Uterus (tissue), 4 donors: ENCODE measurements at places on chromosomes 7 and 10.
A peak's percentile ranks its signal among the peaks of the same experiment; 100 is the strongest.

- DNase-seq: no peak
Measured at GRCh38 chr10:126243306-126243705, 145.0 kb downstream of the ADAM12 start.

DNA sequence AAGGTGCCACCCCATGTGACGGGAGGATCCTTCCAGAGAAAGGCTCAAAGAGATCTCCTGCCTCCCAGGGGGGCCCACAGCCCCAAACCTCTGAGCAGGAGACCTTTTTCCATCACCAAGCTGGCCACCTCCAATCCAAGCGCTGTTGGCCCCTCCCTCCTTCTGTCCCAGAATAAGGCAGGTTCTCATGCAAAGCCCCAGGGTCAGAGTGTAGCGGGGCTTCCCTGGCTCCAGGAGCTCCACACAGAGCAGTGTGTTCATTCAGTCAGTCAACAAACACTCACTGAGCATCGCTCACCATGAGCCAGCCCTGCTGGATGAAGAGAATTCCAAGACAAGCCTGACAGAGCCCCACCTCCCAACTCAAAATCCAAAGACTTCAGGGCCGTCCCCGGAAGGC lies 39.0 kb downstream of the TNRC18 start:
- DNase-seq: no peak

GRCh38 chr10:73017955-73018480 lies 63.4 kb upstream of the PLA2G12B start:
- no peak for DNase-seq

DNA sequence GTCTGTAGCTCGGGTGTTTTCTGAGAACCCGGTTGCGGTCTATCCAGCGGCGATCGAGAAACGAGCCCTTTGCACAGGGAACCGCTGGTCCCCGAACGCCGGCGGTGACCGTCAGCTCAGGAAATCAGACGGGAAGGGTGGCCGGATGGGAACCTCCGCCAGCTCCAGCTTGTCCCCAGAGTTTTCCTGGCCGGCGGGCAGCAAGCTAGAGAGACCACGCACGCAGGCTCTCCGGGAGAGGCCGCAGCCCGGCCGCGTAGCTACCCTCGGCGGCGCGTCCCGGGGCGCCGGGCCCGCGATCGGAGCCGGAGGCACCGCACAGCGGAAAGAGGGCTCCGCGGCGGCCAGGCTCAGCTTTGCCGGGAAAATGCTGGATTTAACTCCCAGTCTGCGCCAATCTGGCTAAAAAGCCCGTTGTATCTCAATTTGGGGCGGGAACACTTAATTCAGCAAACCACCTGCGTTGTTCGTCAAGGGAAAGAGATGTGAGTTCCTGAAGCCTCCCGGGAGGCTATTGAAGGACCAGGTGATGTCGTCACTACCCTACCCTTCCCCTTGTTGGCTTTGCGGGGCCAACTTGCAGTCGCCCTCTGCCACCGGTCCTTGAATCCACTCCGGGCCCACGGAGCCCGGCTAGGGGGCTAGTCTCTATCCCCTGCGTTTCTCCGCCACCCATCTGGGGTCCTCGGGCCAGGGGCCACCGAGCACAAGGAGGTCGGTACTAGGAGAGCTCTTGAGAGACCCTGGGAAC lies 859 bp upstream of the CH25H start:
- peak; percentile 31 for DNase-seq
